ENCODE measurements at places on chromosomes 3 and 15.
A peak's percentile ranks its signal among the peaks of the same experiment; 100 is the strongest.

GRCh38 chr3:170117134-170117533 lies 64.4 kb downstream of the PHC3 start:
- no peak for DNase-seq

DNA sequence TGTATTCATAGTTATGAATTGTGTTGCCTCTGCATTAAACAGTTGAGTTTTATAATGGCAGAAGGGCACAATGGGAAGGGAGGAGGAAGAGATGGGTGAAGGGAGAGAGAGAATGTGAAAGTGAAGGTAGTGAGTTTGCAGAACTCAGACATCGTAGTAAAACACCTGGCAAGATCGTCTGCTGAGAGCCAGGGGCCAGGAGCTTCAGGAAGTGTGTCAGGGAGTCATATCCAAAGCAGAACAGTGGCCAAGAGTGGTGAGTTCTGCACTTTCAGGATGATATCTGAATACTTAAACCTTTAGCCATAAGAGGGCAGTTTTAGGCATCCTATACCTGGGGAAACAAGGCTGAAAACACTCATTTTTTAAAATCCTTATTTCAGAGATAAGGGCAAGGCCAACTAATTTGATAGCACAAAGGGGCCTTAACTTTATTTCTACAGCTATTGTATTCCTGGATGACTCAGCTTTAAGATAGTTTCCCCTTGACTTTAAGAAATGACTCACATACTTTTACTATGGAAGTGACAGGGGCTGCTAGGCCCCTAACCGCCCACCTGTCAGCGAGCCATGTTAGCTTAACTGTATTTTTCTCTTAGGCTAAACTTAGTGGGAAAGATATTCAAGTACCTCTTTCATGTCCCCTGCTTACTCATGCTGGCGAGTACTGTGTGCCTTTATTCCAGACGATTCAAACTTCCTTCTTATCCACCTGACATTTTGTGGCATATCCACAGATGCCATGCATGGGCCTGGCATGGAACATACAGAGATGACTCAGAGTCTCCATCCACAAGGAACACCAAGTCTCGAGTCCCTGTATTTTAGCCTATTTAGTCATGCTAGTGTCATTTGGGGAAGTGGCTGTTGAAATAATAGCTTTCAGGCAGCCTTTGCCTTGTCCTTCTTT lies 53.9 kb downstream of the RLBP1 start:
- no peak for DNase-seq

- DNase-seq = no peak
Observed at GRCh38 chr3:35724106-35724505, 84.8 kb downstream of the ARPP21 start.

DNA sequence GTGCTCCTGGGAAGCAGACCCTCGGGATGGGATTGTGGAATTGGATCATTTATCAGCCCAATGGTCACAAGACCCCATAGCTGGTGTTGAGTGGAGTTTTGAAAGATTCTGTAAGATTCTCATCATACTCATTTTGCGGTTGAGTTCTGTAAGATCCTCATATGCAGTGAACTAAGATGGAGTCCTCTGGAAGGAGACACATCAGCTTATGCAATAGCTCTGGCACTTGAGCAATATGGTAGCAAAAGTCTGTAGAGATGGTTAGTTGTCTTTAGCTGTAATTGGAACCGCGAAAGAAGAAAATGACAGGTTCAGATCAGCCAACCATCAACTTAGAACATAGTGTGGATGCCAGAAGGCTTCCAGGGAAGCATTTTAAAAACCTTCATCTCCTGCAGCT lies 184.5 kb upstream of the TSC22D2 start:
- no peak for DNase-seq

DNA sequence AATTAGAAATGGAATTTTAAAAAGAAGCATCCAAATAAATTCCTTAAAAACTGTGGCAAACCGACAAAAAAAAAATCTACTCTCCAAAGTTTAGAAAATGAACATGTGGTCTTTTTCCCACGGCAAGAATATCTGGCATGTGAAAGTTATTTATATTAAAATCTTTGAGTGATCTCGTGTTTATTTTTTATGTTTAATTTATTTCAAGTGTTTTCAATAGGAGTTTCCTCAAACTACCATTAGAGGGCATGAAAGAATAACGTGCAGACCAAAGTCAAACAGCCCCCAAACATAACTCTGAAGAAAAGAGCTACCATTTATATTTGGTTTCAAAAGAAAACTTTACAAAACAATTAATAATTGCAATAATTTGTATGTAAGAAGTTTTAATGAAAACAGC lies 286.4 kb downstream of the ZIC4 start:
- no peak for DNase-seq

DNA sequence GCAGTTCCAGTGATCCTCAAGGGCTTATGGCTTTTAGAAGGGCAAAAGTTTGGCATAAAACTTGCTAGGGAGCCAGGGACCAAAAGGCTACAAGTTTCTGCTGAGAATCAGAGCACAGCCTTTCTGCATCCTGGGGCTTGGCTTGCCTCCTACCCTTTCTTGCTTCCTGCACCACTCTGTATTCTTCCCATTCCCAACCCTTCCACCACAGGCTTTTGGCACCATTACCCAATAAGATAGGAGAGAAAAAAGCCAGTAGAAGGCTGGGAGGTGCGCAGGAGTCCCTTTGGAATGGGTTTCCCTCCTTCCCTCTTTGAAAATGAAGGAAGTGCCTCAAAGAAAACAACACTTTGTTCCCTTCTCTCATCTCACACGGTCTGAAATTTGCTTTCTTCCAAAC lies 268.6 kb downstream of the PDCD6IP start:
- no peak for DNase-seq

DNA sequence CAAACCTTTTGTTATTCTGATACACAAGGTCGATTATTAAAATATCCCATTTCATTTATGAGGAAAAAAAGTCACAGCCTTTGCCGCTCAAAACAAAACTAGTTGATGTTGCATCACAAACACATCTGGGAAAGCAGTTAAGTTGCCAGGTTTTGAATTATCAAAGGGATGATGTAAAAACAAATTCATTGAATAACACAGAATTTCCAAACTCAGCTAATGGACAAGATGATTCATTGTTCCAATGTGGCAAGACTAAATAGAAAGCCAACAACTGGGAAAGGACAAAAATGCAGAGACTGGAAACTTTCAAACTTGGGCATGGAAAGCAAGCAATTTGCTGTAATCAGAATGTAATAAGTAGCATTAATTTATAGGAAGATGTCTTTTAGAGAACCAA lies 610.0 kb upstream of the ZNF385D start:
- no peak for DNase-seq

- no peak for DNase-seq
Observed at GRCh38 chr3:196140224-196140623, 58.3 kb upstream of the TFRC start.

DNA sequence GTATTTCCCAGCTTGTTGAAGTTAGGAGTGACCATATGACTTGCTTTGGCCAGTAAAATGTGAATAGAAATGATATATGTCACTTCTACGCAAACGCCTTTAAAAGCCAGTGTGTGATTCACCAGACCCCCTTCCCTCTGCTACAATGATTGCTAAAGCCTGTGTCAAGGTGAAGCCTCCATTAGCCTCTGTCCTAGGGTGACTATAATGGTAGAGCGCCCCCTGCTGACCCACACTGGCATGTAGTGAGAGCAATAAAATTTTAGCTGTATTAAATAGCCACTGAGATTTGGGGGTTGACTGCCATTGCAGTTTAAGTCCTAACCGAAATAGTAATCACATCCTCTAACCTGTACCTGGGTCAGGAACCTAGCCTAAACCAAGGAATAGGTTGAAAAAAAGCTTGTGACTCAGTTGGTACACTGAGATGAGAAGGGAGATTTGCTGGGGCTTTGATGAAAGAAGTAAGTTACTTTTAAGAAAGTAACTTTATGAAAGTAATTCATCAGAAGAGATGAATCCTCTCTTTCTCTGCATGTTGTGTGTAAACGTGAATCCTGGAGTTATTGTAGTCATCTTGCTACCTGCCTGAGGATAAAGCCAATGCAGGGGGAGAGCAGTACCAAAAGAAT lies 52.6 kb downstream of the GTF2E1 start:
- DNase-seq = peak; percentile 89

DNA sequence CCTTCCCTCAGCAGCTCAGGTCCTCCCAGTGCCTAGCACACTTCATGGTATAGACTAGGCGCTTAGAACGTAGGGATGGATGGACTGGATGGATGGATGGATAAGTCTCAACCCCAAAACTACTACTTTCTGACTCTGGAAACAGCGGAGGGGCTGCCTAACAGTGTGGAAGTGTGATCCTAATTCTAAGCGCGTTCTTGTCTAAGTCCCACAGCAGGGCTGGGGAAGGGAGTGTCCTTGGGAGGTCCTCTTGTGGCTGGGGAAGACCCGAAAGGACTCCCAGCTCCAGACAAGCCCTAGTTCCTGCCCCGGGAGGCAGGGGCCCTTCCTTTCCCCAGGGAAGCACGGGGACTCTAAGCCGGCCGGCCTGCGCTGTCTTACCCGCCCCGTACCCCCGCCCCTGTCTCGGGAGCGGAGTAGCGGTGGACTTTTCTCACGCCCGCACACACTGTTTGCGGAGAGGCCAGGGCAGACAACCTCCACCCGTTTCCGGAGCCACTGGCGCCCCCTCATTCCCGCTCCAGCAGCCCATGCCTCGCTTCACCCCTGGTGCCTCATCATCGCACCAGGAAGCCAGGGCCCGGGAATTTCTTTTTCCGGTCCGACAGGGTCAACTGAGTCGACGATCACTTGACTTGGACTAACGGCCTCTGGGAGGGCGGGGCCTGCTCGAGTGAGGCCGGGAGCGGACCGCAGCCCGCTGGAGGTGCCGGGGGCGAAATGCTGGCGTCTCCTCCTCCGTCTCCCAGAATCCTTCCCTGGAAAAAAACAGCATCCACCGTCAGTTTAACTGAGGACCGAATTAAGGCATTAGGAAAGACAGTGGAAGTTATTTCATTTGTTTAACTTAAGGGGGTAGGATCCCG lies 133.3 kb downstream of the TBC1D2B start:
- peak; percentile 88 for DNase-seq

DNA sequence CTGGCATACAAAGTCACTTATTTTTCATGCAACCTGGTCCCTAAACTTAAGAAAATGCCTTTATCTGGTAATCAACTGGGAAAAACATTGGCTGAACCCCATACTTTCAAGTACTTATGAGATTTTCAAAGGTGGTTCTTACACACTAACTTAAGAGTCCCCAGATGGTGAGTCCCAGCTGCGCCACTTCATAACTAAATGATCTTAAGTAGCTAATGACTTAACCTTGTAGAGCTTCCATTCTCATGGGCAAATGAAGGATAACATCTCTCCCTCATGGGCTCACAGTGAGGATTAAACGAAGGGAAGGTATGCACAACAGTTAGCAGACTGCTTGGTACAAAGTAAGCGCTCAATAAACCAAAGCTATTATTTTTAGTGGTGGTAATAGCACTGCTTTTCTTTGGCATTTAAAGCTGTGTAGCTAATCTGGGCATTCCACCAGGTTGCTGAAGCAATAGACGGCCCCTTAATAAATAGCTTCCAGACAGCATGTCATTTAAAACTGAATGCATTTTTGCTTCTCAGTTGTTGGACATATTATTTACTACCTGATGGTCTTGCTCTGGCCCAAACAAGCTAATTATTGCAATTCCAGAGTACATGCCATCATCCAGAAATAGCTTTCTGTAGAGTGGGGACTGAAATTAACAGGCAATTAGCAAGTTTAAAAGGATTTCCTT lies 55.4 kb downstream of the LIPC start:
- no peak for DNase-seq

- no peak for DNase-seq
Observed at GRCh38 chr3:34008191-34008590, 209.8 kb downstream of the PDCD6IP start.

- no peak for DNase-seq
Observed at GRCh38 chr3:148084931-148085330, 612.8 kb upstream of the AGTR1 start.

- no peak for DNase-seq
Observed at GRCh38 chr15:23860290-23861245, 173.5 kb upstream of the NDN start.

DNA sequence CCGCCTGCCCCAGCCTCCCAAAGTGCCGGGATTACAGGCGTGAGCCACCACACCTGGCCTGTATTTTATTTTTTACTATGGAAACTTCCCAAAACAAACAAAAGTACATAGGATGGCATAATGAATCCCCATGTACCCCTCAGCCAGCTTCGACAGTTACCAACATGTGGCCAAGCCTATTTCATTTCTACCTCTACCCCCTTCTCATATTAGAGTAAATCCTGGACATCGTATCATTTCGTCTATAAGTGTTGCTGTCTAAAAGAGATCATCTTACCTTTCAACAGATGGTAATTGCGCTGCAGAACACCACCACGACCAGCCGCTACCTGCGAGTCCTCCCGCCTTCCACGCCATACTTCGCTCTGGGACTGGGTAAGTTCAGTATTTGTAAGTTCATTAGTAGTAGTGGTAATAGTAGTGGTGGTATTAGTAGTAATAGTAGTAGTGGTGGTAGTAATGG lies 44.9 kb downstream of the DLEC1 start:
- no peak for DNase-seq

GRCh38 chr3:46934498-46935167 lies 41.9 kb downstream of the CCDC12 start:
- DNase-seq = no peak

DNA sequence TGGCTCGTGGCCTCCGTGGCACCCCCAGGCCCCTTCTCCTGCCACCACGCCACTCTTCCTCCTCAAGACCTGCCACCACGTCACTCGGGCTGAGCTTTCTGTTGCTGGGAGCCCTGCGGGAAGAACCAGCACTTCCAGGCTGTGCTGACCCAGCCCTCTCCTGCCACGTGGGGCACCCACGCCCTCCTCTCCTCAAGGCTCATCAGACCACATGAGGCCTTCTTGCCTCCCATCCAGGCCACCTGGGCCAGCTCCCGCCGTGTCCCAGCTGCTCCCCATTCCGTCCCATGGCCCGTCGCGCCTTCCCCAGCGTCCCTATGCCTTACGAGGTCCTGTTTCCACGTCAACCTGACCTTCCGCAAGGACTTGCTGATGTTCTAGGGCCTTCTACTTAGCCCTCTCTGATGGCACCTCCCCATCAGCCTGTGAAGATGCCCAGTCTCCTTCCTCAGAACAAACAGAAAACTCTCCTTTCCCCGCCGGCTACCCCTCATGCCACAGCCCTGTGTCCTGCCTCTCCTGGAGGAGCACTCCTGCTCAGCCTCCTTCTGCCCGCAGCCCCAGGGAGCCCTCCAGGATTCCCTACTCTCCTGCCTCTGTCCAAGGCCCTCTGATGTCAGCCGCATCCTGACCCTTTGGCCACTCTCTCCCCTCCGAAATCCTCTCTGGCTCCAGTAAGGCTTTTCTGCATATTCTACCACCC lies 71.1 kb upstream of the BLM start:
- no peak for DNase-seq

DNA sequence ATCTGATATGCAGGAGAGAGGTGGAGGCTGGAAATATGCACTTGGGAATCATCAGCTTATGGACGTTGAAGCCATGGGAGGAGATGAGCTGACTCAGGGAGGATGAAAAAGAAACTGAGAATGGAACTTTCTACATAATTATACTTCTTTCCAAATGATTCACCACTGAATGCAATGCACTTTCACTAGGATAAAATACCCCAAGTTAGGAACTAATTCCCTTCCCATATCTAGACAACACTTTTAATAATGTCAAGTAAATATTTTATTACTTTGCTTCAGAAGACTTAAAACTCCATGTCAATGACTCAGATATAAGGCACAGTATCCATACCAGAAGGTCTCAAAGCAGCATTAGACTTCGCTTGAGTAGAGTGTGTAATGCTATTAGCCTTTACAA lies 24.2 kb downstream of the NPTN start:
- DNase-seq = no peak

- DNase-seq = no peak
Observed at GRCh38 chr3:13537909-13538296, 11.0 kb upstream of the FBLN2 start.

- DNase-seq = no peak
Observed at GRCh38 chr15:43118829-43119228, 13.0 kb upstream of the UBR1 start.
